Mucosa of descending colon (tissue), 3 donors: ENCODE measurements at places on chromosomes 4 and X. TPM values are rescaled to one million over a fixed set of nuclear protein-coding genes. Genes with fewer than 3 reads are reported as not detected.

GRCh38 chr4:114384629-114385028 is 214.0 kb upstream of the UGT8 start:
- no peak for DNase-seq

GRCh38 chr4:115343171-115343570 is 229.8 kb upstream of the NDST4 start:
- no peak for DNase-seq

The IQSEC2 gene
- total RNA-seq: 30.9 TPM

DNA sequence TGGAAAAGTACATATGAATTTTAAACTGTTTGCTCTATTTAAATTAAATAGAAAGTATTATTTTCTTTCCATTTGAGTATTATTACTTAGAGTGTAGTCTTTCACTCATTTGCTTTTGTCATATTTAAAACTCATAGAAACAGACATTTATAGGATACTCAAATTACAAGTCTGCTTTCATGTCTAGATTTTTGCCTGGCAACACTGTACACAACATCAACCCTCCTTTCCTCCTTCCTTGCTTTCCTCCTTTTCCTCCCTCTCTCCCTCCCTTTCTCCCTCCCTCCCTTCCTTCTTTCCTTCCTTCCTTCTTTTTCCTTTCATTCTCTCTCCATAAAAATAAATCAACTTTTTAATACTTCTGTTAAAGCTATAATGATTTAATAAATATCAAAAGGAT is 2361.2 kb downstream of the ARAP2 start:
- DNase-seq: no peak

The FAM47E gene
- 6.1 TPM for total RNA-seq

The RHOXF2 gene
- total RNA-seq: not detected

DNA sequence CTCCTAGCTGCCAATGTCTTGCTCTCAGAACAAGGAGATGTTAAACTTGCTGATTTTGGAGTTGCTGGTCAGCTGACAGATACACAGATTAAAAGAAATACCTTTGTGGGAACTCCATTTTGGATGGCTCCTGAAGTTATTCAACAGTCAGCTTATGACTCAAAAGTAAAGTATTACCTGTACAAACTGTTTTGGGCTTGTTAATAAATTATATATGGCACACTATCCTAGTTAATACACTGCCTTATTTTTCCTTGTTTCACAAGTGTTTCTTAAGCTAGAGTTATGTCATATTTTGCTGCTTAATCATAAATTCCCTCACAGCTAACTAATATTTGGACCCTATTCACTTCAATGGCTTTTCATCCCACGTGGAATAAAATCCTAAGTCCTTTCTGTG is 45.3 kb downstream of the STK26 start:
- DNase-seq: no peak

GRCh38 chrX:11449613-11450012 is 156.4 kb downstream of the AMELX start:
- DNase-seq: no peak

DNA sequence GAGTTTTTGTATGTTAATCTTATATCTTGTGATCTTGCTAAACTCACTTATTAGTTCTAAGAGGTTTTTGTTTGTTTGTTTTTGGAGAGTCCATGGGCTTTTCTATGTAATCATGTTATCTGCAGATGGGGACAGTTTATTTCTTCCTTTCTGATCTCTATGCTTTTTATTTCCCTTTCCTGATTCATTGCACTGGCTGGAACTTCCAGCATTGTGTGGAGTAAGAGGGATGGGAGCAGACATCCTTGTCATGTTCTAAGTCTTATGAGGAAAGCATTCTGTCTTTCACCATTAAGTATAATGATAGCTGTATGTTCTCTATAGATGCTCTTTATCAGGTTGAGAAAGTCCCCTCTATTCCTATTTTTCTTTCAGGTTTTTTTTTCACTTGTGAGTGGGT is 90.6 kb upstream of the TBC1D9 start:
- no peak for DNase-seq

- peak; percentile 47 for DNase-seq
These were observed at the start of gene NPFFR2 for GRCh38 chr4:72031868-72032608. TSS of gene NPFFR2 (plus strand) at chr4:72032000. CDS start at chr4:72128592, 96,592 bp downstream.

The CLGN gene
- total RNA-seq: 1.5 TPM

- no peak for DNase-seq
These were observed 73.1 kb downstream of the CXXC4 start for GRCh38 chr4:104421566-104421965.

- no peak for DNase-seq
These were observed 35.2 kb downstream of the RNF175 start for GRCh38 chr4:153724606-153725005.
